ENCODE measurements at places on chromosomes 5 and 9. TPM values are rescaled to one million over a fixed set of nuclear protein-coding genes. Genes with fewer than 3 reads are reported as not detected.

Gene SELENOP
- 344 TPM for total RNA-seq

Gene DRD1
- not detected for total RNA-seq

Gene CDO1
- total RNA-seq: 16.0 TPM

Gene KCTD16
- 0.25 TPM for total RNA-seq

GRCh38 chr9:82665324-82665723, 397.6 kb downstream of the RASEF start:
- DNase-seq: no peak

Measured in vagina (tissue), 2 donors.